Fibroblast of the aortic adventitia (primary cell): ENCODE measurements at places on chromosomes 3 and 15. TPM values are rescaled to one million over a fixed set of nuclear protein-coding genes. Genes with fewer than 3 reads are reported as not detected.

GPX1 gene
- 167 and 295 TPM in 2 replicates for total RNA-seq

- DNase-seq = no peak
Observed at GRCh38 chr3:111506435-111506834, 35.6 kb upstream of the CD96 start.

GRCh38 chr15:99436542-99437314 is 129.1 kb upstream of the MEF2A start:
- DNase-seq = no peak

GRK7 gene
- not detected in 2 replicates for total RNA-seq

DNA sequence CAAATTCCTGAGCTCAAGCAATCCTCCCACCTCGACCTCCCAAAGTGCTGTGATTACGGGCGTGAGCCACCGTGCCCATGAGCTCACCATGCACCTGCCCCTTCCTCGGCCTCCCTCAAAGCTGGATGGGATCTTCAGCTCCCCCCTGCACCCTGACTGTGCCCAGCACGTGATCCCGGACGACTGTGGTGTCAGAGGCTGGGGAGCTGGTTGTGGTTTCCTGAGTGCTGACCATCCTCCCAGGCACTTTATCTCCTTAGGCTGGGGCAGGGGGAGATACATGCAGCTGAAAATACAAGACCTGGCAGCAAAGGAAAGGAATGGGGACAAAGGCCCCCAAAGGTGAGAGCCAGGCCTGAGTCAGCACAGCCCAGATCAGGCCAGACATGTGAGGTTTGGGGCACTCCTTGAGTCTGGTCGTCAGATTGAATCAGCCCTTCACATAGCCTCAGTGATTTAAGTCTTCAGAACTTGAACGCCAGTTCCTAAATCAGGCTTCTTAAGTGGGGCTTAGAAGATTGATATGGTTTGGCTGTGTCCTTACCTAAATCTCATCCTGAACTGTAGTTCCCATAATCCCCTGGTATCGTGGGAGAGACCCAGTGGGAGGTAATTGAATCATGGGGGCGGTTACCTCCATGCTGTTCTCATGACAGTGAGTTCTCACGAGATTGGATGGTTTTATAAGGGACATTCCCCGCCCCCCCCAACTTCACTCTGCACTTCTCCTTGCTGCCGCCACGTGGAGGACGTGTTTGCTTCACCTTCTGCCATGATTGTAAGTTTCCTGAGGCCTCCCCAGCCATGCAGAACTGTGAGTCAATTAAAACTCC is 35.8 kb downstream of the PRKCD start:
- peak; percentile 49 for DNase-seq
